Stimulated activated CD4-positive, alpha-beta T cell treated with anti-CD3 and anti-CD28 coated beads, Interleukin-1b, Interleukin-23, amount 100 ng/mL, for 24 hours (primary cell): ENCODE measurements at places on chromosomes 11 and 22.

DNA sequence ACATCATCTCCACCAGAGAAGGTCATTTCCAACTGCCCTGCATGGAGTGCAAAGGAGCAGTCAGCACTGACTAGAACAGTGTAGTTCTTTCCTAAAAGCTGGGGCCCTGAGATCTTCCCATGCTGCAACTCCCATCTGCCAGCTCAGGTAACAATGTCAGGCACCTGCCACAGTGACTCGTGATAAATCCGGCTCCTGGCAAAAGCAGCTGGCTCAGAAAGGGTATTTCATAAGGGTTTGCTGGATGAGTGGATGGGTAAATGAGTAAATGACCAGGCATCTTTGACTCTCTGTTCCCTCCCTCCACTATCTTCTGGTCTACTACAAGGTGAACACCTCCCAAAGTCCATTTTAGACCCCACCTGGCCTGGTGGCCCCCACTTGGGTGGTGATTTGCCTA, 403.6 kb downstream of the NXPE2 start:
- no peak for DNase-seq

GRCh38 chr11:88623531-88623930, 286.0 kb upstream of the CTSC start:
- no peak for DNase-seq

DNA sequence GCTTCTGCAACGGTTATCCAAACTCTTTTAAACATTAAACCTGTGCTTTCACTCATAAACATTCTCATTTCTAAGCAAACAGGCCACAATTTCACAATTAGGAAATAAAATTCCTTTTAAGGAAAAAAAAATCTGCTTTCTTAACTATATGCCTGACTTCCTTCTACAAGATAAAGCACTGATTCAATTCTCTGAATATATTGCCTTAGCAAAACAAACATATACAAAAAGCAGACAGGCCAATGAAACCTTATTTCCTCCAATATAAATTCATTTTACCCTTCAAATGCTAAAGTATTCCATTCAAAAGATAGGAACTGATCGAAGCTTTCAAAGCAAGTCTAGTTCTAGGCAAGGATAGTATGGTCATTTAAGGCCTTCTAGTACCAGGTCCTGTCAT, 76.7 kb downstream of the PHF21A start:
- no peak for DNase-seq

- DNase-seq, result no peak
Observed at GRCh38 chr11:2777871-2778629, 78.3 kb upstream of the KCNQ1OT1 start.

DNA sequence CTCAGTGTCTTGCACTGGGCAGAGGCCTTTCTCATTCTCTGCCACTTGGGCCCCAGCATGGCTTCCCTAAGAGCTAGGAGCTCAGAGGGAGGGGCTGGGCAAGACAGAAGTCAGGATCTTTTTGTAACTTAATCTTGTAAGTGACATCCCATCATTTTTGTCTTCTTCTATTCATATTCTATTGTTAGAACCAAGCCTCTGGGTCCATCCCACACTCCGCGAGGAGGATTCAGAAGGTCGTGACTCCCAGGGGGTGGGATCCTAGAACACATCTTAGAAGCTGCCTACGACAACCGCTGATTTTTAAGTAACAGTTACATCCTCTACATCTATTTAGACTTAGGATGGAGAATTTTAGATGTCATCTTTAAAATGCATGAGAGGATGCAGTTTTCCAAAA, 1.5 kb upstream of the IL17RA start:
- no peak for DNase-seq

DNA sequence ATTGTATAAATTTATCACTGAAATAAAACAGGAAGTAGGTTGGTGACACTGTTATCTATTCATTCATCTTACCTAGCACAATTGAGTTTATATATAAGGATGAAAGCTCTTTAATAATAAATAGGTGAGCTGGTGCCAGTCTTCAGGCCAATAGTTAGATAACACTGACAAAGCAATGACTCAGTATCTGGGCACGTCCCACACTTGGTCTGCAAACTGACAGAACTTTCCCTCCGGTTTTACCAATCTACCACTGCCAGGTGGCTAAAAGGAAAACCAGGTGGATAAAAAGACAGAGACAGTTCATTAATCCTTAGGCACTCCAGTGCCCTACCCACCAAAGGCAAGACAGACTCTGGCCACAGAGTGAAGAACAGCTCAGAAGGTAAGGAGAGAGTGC, 17.6 kb downstream of the DDB1 start:
- no peak for DNase-seq

GRCh38 chr22:11627436-11627797, 3900.6 kb upstream of the OR11H1 start:
- no peak for DNase-seq
